ENCODE measurements at places on chromosomes 4 and X. TPM values are rescaled to one million over a fixed set of nuclear protein-coding genes. Genes with fewer than 3 reads are reported as not detected.

PAGE1 gene
- total RNA-seq = not detected

SSX3 gene
- not detected for total RNA-seq

ARX gene
- 0.12 TPM for total RNA-seq

GAGE12F gene
- not detected for total RNA-seq

ARR3 gene
- not detected for total RNA-seq
